ENCODE measurements at places on chromosomes 7 and 10.

GRCh38 chr10:129935102-129935866 is 28.8 kb downstream of the EBF3 start:
- no peak for DNase-seq

DNA sequence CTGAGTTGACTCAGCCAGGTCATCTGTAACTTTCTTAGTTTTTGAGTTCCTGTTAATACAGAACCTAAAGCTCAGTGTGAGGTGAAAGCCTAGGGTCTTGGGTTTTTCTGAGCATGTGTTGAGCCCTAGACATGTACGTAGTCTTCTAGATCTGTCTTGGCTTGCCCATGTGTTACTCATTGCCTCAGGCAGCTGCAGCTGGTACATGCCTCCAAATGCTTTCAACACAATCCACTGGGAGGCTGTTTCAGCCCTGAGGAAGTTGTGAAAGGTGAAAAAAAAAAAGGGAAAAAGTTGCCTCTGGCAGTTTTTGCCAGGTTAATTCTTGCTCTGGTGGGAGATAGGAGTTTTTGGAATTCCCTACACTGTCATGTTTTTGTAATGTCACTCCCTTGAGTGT is 134.6 kb downstream of the RNF216 start:
- no peak for DNase-seq

DNA sequence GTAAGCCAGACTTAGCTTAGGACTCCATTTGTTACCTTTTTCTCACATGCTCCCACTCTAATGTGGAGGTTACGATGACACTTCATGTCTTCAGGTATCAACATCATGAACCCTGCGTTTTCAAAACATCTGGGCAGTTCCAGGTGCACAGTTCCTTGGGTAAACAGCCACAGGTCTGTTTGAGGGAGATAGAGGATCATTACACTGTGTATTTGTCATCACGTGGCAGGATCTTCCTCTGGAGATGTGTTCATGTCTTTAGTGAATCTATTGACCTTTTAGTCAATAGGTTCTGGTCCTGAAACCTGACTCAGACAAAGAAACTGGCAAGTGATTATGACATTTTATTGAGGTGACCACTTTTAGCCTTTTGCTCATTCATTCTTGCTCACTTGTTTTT is 145.5 kb downstream of the ANKRD7 start:
- no peak for DNase-seq

GRCh38 chr7:99563650-99564049 is 5.2 kb downstream of the ZNF655 start:
- DNase-seq = no peak

DNA sequence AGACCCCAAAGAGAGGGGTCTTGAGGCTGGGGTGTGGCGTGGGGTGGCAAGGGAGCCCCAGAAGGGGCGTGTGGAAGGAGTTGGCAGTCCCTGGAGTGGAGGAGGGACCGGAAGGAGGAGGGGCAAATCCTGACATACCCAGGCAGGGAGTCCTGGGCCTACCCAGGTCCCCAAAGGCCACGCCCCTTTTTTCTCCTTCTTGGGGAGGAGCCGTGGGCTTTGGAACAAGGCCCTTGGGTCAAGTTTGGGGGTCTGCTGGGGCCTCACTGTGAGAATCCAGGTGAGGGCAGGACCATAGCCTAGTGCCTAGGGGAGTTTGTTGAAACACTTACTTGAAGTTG is 1.2 kb upstream of the SMARCD3 start:
- DNase-seq = no peak

- no peak for DNase-seq
Measured at GRCh38 chr7:21542891-21543527, at the start of gene DNAH11. DNAH11 (plus strand) TSS chr7:21543039; CDS start chr7:21543246, 207 bp downstream.

- no peak for DNase-seq
Measured at GRCh38 chr10:117933036-117933435, 113.7 kb downstream of the RAB11FIP2 start.

DNA sequence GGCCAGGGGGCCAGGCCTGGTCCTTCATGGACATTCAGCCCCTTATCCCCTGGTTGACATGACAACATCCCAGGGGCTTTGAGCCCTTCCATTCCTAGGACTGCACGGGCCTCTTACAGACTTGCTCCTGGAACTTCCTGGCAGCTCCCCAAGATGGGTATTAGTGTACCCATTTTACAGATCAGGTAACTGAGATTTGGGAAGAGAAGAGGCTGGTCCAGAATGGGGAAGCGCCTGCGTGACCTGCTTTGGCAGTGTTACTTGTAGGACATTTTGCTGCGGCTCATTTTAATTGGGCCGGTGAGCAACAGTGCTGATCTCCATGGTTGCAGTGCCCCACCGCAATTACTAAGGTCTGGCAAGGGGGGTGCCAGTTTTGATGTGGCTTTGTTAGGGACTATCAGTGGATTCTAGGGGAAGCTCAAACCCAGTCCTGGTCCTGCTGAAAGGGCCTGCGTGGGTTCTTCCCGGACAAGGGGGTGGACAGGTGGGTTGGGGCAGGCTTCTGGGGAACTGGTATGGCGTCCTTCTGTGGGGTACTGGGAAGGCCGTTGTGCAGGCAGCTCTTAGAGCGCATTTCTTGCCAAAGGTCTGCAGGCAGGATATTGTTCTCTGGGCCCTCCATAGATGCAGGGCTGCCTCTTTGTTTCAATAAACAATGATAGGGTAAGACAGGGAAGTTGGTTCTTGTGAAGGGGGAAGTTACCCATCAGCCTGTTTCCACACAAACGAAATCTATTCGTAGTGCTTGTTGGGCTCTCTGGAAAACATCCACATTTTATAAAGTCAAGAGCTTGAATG is 137.6 kb downstream of the RGS10 start:
- no peak for DNase-seq

GRCh38 chr10:16843252-16843870 is 26.1 kb upstream of the RSU1 start:
- no peak for DNase-seq

DNA sequence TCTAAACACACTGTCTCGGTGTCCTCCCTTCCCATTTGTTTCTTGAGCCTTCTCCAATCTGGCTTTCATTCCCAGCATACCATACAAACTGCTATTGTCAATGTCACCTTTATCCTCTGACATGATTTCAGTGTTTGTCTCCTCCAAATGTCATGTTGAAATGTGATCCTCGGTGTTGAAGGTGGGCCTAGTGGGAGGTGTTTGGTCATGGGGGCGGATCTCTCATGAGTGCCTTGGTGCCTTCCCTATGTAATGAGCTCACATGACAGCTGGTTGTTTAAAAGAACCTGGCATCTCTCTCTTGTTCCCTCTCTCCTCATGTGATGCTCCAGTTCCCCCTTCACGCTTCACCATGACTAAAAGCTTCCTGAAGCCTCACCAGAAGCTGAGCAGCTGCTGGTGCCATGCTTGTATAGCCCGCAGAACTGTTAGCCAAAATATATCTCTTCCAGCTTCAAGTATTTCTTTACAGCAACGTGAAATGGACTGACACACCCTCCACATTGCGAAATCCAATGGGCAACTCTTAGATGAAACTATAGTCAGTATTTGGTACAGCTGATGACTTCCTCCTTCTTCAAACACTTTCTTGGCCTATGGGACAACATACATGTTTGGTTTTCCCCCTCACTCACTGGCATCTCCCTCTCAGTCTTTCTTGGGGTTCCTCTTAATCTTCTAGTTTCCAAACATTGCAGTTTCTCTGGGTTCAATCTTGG is 27.8 kb downstream of the RNLS start:
- no peak for DNase-seq

GRCh38 chr7:28466341-28466740 is 54.0 kb downstream of the CREB5 start:
- no peak for DNase-seq

DNA sequence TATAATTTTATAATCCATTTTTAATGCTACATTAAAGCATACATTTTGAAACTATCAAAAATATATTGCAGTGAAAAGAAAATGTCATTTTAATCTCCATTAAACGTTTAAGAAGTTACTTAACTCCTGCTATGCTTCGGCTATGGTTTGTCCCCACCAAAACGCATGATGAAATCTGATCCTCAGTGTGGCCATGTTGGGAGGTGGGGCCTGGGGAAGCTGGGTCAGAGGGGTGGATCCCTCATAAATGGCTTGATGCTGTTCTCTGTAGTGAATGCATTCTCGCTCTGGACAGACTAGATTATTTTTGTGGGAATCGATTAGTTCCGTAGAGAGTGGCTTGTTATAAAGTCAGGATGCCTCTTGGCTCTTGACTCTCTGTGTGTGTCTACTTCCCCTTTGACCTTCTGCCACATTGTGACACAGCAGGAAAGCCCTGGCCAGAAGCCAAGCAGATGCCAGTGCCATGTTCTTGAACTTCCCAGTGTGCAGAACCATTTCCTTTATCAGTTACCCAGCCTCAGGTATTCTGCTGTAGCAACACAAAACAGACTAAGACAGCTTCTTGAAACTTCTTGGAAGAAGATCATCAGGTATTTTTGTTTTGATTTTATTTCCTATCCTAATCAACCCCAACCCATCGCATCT is 77.8 kb downstream of the TCERG1L start:
- no peak for DNase-seq

GRCh38 chr10:74178042-74178791 is 27.2 kb downstream of the ADK start:
- DNase-seq = no peak

DNA sequence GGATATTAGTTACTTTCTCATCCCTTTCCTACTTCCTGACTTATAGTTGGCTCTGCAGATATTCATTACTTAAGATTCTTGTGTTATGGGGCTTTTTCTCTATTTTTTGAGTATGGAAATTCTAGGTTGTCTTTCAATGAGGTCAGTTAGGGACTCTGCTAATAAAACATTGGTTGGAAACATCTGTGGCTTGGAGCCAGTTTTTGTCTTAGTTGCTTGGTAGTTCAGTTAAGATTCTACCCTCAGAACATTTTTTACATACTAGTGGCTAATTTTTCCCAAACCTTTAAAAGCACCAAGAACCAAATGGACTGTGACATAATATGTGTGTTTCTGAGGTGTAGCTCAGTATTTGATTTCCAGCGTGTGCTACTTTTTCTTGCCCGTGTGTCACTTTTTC is 305.6 kb upstream of the FZD1 start:
- DNase-seq = no peak

- no peak for DNase-seq
Measured at GRCh38 chr7:111145472-111145871, 54.5 kb downstream of the LRRN3 start.

DNA sequence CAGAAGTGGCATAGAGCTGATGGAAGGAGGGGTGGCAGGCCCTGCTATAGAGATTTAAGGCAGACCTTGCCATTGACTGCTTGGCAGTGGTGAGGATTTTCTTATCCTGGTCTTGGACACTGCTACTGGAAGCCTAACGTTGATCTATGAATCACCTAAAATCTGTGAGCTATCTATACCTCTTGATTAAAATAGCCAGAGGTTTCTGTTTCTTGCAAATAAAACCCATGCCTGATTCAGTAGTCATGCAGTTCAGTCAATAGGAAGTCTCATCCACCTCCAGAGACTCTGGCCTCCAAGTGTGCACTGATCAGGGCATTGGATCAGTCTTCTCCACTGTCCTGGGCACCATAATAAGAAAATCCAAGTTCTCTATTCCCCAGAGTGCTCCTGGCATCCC is 286.5 kb downstream of the PTEN start:
- no peak for DNase-seq

DNA sequence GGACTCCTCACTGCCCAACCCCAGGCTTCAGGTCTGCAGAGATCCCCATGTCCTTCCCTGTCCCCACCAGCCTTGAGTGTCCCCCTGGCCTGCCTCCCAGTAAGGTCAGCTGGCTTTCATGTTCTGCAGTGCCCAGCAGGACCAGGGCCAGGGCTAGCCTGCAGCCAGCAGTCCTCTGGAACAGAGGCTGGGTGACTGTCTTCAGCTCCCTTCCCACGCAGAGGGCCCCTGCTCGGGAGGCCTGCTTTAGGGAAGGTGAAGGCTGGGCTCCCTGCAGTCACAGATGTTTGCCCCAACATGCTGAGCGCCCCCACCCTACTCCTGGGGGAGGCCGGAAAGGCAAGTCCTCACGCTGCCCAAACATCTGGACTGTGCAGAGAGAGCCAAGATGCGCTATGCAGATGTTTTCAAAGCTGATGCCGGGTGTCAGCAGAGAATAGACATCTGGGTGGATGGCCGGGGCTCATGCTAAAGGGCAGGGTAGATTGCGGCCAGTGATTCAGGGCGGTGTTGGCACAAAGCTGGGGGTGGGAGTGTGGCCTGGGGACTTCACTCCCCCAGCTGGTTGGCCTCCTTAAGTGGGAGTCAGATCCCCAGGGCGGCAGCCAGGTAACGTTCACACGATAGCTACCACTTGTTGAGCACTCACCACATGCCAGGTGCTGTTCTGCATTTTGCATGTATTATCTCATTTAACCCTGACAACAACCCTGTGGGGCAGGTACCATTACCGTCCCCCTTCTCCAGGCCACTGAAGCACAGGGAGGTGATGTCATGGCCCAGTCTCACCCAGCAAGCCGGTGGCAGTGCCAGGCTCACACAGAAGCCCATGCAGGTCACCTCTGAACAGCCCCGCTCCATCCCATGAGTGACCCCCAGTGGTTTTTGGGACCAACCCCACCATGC is 71.2 kb upstream of the COL13A1 start:
- DNase-seq = no peak

DNA sequence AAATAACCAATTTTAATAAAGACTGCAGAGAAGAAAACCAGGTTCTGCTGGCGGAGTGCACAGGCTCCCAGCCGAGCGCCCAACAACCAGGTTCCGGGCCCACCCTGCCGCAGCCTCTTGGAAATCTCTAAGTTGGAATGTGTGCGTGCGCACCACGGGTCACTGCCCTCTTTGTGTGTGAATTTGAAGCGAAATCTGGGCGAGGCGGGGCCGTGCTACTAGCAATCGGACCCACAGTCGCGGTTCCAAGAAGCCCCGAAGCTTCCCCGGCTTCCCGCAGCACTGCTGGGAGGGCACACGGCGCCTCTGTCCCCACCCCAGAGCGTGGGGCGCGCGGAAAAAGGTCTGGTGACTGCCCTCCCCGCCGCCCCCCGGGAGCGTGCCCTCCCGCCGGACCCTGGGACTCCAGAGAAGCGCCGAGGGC is 666 bp upstream of the MAP3K8 start:
- no peak for DNase-seq

GRCh38 chr7:80816806-80817205 is 102.0 kb downstream of the SEMA3C start:
- no peak for DNase-seq

- no peak for DNase-seq
Measured at GRCh38 chr10:105691811-105692210, 1050.7 kb downstream of the SORCS3 start.

DNA sequence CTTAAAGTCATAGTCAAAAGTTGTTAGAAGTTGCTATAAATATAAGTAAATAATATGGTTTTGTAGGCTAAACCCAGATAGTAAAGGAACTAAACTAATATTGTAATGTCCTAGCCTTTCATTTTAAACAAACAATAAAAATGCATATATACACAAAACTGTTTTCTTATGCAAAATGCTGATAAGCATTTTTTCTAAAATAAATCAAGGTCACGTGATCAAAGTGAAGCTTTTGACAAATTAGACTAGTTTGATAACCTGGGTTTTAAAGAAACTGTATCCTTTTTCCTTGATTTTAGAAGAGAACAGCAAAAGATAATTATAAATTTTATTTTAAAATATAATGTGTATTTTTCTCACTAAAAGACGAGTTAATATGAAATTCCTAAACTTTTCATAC is 313.3 kb downstream of the PCDH15 start:
- DNase-seq = no peak
